ENCODE measurements at places on chromosomes 3 and 15.

DNA sequence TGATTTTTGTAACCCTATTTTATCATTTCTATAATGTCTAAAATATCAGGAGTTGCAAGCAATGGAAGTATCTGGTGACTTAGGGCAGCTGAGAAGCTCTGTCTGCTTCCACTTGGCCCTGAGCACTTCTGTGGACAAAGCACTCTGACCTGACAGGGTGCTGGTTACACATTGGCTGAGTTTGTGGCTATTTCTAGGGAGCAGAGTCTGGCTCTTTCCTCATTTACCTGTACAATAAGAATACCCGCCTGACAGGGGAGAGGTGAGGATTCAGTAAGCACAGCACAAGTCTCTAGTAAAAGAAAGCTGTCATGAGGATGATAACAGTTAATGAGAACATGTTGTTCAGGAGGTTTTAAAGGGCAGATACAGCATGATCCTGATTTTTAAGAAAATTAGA lies 33.3 kb upstream of the SPESP1 start:
- no peak for DNase-seq

GRCh38 chr3:118479376-118479775 lies 555.3 kb downstream of the IGSF11 start:
- DNase-seq, result no peak

GRCh38 chr15:74497584-74497983 lies 36.6 kb upstream of the UBL7 start:
- DNase-seq, result no peak

GRCh38 chr3:53361852-53362251 lies 14.5 kb upstream of the DCP1A start:
- DNase-seq, result no peak

DNA sequence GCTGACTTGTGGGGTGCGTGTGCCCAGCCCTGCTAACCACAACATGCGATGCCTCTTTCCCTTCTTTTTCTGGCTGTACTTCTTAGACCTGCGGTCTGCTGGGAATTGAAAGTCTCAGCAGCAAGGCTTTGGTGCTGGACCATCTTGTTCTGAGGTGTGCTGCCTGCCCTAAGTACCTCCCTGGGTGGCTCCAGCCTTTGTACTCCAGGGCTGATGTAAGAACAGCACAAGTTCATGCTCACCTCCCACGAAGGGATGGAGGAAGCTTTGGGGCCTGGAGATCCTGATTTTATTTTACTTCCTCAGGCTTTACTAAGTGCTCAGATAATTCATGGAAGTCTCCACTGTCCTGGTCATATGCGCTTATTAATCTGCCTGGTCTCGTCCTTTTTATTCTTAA lies 28.9 kb downstream of the FAM43A start:
- no peak for DNase-seq

- DNase-seq, result no peak
These were observed 573 bp downstream of the MME start for GRCh38 chr3:155080692-155081091.

DNA sequence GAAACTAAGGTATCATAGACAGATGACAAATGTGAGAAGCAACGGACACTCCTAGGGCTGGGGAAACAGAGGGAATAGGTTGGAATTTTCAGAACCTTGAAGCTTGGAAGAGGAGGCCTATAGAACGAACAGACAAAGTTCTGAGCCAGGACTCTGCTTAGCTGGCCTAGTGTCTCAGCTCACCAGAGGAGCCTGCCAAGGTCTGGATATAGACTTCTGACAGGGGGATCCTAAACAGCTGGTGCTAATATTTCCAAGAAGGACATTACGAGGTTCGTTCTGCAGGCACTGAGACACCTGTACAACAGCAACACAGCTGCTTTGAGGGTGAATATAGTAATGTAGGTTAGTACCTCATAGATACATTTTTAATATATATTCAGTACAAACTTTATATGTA lies 266.3 kb downstream of the CHL1 start:
- no peak for DNase-seq

DNA sequence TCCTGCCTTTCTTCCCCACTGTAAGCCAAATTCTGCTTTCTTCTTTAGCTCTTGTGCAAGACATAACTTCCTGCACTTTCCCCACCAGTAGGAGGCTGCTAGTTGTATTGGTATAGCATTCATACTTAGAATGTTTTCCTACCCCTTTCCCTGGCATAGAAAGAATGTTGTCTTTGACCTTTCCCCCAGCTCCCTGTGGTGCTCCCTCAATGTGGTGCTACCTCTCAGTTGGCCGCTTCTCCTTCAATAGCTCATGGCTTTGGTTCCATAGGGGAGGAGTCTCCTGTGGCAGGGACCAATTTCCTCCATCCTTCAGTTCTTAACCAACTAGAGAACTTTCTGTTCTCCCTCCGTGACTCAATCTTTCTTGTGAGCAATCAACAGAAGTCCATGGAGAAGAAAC lies 67.5 kb upstream of the AKAP13 start:
- DNase-seq, result no peak

DNA sequence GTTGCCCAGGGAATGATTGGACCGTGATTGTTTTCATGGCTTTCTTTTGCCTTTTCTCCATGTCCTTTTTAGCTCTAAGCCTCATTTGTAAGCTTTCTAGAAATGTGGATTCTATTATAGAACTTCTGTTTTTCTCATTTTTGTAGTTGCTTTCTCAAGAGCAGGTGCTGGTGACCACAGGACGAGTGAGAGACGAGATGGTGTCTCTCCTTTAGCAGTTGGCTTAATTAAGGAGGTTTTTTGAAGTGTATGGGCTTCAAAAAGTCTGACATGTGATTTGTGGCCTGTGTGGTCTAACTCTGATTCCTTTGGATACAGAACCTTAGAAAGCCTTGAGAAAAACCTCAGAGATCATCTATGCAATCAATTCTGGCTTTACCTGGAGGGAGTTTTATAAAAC lies 292.8 kb downstream of the LPP start:
- no peak for DNase-seq

DNA sequence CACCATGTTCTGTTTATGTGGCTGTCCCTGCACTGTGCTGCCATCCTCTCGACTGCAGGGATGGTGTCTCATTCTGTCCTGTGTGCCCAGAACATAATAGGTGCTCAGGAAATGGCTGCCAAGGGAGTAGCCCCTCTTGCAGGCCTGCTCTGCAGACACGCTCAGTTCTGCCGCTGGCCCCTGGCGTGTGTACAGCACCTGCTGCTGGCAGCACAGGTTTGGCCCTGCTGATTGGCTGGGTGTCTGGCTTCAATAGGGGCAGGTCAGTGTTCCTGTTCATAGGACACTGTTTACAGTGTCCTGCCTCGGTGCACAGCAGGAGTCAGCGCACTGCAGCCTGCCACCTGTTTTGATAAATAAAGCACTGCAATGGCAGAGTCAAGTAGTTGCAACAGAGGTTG lies 146.9 kb downstream of the DNAJB8 start:
- no peak for DNase-seq

DNA sequence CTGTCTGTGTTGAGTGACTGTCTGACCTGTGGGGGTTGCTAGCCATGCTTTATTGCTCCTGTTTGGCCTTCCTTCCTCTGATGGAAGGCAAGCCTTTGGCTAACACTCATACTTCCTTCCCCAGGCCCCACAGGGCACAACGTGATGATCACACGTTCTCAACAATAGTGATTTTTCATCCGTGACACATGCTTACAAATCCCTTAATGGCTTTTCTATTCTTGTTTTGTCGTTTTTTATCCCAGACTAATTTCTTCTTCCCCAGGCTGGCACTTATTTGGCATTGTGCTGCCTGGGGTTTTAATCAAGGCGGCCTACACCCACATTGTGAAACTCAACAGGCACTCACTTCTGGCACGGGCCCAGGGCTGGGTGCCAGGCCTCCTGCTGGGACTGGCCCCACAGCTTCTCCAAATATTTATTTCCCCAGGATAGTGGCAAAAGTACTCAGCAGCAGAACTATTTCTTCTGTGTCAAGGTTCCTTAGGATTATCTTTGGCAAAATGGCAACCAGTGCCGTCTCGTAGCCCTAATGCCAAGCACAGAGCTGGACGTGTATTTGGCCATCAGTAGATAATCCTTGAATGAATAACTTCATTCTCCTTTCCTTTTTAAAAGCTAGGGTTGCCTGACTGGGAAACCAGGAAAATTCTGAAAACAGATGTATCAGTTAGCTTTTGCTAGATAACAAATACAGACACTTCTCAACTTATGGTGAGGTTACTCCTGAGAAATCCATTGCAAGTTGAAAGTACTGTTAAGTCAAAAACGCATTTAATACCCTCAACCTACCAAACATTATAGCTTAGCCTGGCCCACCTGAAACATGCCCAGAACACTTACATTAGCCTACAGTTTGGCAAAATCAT lies 30.6 kb downstream of the CMTM7 start:
- no peak for DNase-seq

- DNase-seq, result no peak
These were observed 98.2 kb upstream of the RASGRP1 start for GRCh38 chr15:38662805-38663204.

DNA sequence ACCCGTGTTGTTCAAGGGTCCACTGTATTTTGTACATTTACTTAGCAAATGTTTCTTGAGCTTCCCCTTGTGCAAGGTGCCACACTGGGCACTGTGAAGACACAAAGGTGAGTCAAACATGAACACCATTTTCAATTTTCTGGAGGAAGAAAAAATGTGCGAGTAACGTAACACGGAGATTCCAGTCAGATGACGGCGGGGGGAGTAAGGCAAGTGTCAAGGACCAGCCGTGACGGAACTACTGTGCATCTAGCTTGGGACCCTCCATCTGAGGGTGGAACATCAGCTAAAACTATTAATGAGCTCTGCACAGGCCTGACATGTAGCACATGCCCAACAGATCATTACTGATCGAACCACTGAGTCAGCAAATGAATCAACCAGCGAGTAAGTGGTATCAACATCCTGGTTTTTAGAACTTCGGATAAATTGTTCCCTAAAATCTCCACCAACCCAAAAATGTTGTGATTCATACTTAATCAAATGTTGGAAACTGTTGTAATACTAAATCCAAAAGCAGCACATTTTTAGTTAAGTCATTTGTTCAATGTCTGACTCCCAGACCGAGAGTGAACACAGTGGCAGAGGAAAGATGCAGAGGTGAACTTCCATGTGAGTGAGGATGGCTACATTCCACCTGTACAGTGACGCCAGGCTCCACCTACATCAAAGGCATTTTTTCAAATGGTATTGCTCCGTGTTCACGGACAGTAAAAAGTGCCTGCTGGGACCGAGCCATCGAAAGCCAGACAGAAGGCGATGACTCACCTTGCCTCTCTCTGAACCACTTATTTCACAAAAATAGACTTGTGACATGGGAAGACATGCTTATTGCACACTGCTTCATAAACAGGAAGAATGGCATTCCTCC lies 172.2 kb downstream of the ATP10A start:
- no peak for DNase-seq

- DNase-seq, result no peak
These were observed 33.6 kb upstream of the APH1B start for GRCh38 chr15:63243776-63244175.

DNA sequence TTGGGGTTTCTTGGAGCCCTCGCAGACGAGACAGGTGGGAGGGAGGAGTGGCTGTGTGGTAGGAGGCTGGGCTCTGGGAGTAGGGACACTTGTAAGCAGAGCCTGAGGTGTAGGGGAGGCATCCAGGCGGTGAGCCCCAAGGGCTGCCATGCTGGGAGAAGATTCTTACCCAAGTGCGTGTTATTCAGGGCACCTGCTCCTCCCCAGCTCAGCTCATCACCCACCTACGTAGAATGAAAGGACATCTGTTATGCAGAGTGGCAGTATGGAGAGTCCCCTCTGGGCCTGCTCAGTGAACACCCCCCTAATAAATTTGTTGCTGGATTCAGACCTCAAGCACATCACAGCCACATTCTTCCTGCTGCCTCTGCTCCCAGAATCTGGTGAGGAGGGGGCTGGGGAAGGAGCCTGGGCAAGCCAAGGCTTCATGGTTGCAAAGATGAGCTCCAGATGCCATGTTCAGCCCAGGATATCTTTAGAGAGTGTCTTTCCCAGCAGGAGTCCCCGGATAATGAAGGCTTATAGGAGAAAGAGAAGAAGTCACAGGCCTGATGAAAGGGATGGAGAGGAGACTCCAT lies 261.8 kb downstream of the EPHB1 start:
- DNase-seq, result no peak

DNA sequence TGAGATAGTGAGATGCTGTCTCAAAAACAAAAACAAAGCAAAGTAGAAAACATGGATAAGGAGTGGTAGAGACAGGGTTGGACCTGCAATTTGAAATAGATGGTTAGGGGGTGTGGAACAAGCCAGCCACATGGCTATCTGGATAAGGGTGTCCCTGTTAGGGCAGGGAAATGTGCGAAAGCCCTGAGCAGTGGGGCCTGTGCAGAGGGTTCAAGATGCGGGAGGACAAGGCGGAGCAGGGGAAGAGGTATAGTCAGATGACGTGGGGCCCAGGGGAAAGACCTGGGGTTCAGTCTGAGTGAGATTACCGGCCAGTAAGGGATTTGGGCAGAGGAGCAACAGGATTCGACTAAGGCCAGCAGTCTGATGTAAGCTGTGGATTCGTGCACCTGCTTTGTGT lies 18.4 kb upstream of the NR2E3 start:
- no peak for DNase-seq

DNA sequence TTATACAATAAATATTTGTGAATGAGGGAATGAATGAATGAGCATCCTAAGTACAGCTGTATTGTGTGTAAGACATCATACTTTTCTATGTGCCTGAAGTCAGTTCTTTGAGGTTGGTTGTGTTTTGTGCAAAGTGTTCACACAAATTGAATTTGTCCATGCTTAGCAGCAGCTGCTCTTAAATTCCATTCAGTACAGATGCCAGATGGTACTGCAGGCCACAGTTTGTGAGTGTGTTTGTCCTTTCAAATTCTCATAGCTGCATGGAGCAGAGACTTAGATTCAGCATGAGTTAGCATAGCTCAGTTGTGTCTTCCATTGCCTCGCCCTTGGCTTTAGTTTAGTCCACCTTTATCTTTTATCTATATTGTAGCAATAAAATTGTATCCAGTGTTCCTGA lies 3.8 kb upstream of the ZNF385D start:
- DNase-seq, result no peak

GRCh38 chr3:67691926-67692325 lies 37.5 kb upstream of the SUCLG2 start:
- DNase-seq, result no peak

DNA sequence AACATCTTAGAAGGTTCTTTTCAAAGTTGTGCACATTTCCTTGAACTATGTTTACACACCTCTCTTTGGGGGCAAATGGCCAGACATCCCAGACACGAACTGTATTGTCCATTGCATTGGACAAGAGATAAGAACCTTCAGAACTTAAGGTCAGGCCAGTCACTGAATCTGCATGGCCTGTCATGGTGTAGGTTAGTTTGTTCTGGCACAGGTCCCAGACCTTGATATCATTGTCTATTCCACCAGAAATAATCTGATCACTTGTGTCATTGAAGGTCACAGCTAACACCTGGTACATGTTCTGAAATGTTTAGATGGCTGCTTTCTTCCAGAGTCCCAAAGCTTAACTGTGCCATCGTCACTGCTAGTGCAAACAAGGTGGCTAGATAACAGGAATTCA lies 55.7 kb downstream of the KCNAB1 start:
- DNase-seq, result no peak

Data from stimulated activated CD8-positive, alpha-beta memory T cell treated with anti-CD3 and anti-CD28 coated beads, Interleukin-15, amount 100 ng/mL, for 4 hours (primary cell).